ENCODE measurements at places on chromosomes 3 and 15.
A peak's percentile ranks its signal among the peaks of the same experiment; 100 is the strongest.

- no peak for DNase-seq
Measured at GRCh38 chr15:34223904-34224596, 766 bp upstream of the EMC4 start.

- no peak for DNase-seq
Measured at GRCh38 chr3:42745776-42746454, 27.1 kb downstream of the CCDC13 start.

DNA sequence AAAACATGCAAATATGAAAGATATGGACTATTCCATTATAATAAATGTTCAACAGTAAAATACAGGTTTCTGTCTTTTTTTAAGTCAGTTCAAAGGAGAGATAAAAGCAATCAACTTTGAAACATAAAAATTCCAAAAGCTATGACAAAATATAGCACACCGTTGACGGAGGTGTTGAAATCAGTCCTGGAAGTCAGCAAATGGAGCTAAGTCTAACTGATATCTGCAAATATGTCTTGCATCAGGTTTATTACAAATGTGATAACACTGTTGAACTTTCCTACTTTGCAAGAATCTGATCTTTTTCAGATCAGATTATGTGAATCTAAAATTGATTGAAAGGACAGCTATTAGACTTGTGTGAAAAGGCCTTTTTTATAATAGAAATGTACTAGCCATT is 300.7 kb downstream of the SHOX2 start:
- DNase-seq: no peak

GRCh38 chr3:86949850-86950249 is 41.1 kb downstream of the VGLL3 start:
- no peak for DNase-seq

DNA sequence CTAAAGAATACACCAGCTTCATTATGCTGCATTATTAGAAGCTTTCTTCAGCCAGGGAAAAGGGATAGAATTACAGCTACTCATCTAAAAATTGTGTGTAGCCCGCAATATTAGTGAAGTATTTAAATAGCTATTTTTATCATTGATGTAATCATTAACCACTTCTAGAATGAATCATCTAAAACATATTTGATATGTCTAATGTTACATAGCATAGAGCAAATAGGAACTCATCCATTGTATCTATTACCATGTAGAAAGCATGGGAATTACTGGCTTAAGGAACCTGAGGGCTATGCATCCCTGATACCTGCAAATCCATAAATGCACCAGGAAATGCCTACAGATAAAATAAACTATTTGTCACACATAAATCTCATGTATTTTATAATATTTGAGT is 54.5 kb upstream of the VGLL3 start:
- DNase-seq: no peak

GRCh38 chr3:177673112-177673914 is 476.0 kb upstream of the TBL1XR1 start:
- no peak for DNase-seq

DNA sequence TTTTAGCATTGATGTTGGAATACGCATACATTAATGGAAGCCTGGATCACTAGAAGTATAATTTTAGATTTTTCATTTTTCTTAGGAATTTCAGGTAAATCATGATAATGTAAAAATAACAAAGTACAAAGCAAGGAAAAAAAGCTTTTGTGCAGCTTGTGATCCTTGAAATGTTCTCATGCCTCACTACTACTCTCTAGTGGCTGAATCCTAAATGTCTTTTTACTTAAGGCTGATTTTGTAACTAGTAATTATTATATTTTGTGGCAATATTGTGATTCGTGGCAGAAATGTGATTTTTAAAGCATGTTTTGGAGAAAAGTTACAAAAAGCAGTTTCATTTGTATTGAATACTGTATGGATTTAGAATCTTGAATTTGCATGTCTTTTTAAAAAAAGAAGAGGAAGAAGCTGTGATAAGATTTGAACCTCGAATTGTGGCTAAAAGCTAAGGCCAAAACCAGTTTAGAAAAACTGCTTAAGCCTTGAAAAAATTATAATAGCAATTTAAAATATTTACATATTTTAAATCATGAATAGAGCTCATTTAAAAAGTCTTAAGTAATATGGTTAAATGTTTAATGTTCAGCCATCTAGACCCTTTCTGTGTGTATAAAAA is 39.0 kb downstream of the U2SURP start:
- peak; percentile 3 for DNase-seq

DNA sequence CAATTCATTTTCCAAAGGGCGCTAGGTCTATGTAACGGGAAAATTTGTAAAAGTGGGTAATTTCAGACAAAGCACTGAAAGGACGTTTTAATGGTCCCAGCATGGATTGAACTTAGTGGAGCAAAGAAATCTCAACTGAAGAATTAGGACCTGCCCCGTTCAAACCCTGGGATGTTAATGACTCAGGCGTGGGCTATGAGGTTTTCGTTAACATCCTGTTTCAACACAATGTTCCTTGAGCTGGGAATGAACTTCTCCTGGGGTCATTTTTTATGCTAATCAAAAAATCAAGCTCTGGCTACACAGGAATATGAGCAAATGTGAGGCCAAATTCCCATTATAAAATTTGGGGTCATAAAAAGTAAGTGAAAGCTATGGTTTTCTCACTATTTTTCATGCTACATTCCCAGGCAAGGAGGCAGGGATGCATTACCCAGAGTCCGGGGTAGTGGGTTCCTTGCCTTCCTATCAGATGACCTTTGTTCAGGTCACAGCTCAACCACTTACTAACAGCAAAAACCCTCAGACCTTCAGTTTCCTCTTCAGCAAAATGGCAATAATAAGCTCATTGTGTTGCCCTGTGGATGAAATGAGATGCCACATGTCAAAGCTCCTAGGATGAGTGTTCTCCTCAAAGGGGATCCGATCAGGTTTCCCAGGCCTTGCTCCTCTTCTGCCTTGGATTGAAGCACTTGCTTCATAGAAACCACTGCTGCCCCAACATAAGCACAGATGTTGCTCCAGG is 271.4 kb downstream of the ARRDC4 start:
- no peak for DNase-seq
